NCI-H226 (cell line): ENCODE measurements at places on chromosomes 4 and X.
A peak's percentile ranks its signal among the peaks of the same experiment; 100 is the strongest.

- DNase-seq = peak; percentile 85
These were observed 174.2 kb upstream of the JADE1 start for GRCh38 chr4:128635141-128635954.

GRCh38 chr4:103405415-103405814 is 207.3 kb upstream of the CENPE start:
- DNase-seq = no peak

- DNase-seq = no peak
These were observed 7.2 kb upstream of the IDS start for GRCh38 chrX:149512225-149512885.

DNA sequence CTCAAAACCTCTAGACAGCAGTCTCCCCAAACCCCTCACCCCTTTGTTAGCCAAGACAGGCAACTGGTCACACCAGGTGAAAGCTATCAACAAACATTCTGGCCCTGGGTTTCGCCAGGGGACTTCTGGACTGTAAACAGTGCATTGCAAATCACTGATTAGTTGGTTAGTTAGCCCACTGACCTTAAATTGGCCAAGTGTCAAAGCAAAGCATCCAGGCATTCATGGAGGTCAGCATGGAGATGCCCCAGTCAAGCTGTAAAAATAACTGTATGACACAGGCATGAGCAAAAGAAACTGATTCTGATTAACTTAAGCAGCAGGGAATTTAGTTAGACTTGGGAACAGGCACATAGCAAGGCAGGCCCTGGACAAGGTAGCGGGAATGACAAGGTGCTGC is 156.0 kb upstream of the TTC29 start:
- DNase-seq = no peak

- DNase-seq = no peak
These were observed 136.4 kb downstream of the REPS2 start for GRCh38 chrX:17082831-17083230.

DNA sequence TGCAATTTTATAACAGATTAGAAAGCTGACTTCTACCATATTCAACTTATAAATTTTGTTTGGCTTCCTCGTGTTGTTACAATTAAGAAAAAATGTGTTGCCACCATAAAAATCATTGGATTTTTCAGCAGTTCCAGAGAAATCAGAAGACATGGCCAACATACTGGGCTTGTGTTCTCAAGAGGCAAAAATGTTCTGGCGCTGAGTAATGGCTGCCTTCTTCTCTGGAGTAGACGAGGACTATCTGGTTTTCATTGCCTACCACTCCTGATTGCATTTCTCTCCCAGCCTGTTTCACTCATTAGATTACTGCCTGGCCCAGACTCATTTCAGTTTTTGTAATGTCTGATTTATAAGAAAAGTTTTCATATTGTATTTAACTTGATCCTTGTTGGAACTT is 122.3 kb downstream of the ARHGAP10 start:
- no peak for DNase-seq

GRCh38 chrX:44003975-44004374 is 30.8 kb upstream of the NDP start:
- DNase-seq = no peak

DNA sequence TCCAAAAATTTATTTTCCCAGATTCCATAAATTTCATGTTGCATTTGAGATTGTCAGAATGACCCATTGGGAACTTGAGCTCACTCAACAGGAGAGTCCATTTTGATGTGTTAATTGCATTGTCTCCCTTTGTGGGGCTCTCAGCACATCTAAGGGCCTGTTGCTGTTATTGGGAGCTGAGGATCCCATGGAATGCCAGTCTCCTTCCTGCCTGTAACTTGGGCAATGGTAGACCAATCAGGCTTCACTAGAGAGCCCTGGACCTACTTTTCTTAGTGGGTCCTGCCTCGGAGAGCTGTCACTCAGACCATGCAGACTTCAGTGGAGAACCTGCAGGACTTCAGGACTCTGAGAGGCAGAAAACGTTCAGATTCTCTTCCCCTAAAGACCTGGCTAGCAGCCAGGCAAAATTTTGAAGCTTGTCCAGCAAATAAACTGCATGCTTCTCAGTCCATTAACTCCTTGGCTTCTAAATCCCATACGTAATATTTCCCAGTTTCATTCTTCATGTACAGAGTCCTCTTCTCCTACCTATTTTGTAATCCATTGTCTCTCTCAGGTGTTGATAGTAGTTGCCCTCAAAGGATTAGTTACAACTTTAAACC is 25.1 kb downstream of the OCRL start:
- no peak for DNase-seq

DNA sequence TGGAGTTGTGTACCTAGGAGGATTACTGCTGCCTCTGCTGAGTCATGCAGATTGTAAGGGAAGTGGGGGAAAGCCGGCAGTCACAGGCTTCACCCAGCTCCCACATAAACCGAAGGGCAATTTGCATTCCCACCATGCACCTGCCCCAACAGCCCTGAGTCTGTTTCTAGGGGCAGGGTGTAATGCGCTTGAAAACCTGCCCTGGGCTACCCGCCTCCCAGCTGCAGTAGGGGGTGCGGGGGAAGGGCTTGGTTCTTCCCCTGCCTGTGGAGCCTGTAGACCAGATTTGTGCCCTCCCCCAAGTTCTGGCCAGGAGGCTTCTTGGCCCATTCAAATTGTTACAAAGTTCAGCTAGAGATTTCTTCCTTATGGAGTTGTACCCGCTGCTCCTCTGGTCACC is 269.2 kb upstream of the DDX53 start:
- no peak for DNase-seq
